BJ (cell line): ENCODE measurements at places on chromosomes 7 and 10.
A peak's percentile ranks its signal among the peaks of the same experiment; 100 is the strongest.

- no peak for DNase-seq
Observed at GRCh38 chr10:90018819-90019218, 317.4 kb downstream of the KIF20B start.

DNA sequence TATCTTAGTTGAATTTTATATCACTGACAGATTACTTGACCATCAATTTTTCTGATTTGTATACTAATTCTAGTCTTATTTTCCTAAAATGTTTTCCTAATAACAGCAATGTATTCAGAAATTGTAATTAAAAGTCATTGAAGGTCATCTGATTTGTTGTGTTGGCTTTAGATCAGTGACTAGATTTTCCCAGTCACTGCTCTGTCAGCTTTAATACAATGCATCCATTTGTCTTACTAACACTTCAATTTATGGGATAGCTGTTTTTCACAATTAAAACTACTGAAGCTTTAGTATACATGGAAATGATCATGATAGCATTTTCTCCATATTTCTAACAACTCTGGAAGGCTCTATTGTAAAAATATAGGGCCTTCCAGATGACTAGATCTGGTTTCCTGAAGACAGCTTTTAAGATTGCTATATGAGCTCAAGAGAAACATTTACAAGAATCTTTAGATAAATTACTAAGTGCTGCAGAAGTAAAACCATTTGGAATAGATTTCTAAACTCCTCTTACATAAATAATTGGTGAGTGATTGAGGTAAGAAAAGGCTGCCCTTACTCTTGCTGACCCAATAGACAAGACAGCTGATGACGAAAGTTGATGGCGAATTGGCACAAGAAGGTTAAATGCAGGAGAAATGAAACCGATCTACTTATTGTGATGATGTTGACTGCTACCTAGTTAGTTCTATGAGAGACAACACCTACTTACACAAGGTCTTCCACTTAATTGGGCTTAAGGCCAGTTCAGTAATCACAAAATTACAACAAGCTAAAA is 74.1 kb downstream of the LRRTM3 start:
- DNase-seq = no peak

DNA sequence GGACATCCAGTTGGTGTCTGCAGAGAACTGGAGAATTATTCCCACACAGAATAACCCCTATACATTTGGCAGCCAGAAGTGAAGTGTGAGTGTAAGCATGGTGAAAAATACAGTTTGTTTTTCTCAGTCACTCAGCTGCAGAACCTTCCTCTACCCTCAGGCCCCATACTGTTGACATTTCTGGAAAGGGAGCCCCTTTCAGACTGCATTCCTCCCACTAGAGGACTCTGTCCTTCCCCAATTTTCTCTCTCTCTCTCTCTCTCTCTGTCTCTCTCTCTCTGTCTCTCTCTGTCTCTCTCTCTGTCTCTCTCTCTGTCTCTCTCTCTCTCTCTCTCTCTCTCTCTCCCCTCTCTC is 86.8 kb upstream of the STEAP1B start:
- no peak for DNase-seq

- DNase-seq = peak; percentile 63
Observed at GRCh38 chr10:104255311-104255981, 754 bp downstream of the GSTO1 start.

DNA sequence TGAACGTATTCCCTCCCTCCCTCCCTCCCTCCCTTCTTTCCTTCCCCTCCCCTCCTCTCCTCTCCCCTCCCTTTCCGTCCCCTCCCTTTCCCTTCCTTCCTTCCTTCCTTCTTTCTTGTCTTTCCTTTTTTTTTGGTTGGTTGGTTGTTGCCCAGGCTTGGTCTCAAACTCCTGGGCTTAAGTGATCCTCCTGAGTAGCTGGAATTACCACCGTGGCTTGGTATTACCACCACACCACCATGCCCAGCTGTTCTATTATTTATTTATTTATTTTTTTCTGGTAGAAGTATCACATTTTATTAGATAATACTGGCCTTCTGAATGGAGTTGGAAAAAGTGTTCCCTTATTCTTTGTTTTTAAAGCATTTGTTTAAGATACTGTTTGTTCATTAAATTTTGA is 95.9 kb downstream of the PHF14 start:
- DNase-seq = no peak

GRCh38 chr7:151251328-151251688 is 2.8 kb upstream of the SMARCD3 start:
- DNase-seq = no peak

- no peak for DNase-seq
Observed at GRCh38 chr7:37424995-37425394, 23.7 kb downstream of the ELMO1 start.

DNA sequence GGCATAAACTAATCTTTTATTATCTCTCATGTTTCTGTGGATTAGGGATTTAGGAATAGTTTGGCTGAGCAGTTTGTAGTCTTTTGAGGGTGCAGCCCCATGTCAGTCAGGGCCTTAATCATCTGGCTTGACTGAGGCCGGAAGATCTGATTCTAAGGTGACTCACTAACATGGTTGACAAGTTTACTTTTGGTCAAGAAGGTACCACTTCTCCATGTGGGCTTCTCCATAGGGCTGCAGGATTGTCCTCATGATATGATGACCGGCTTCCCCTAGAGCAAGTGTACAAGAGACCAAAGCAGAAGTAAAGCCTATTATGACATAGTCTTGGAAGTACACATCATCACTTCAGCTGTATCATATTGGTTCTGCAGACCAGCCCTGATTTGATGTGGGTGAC is 45.9 kb upstream of the OIT3 start:
- DNase-seq = no peak

GRCh38 chr7:92333866-92334265 is 88.1 kb downstream of the ANKIB1 start:
- DNase-seq = no peak

DNA sequence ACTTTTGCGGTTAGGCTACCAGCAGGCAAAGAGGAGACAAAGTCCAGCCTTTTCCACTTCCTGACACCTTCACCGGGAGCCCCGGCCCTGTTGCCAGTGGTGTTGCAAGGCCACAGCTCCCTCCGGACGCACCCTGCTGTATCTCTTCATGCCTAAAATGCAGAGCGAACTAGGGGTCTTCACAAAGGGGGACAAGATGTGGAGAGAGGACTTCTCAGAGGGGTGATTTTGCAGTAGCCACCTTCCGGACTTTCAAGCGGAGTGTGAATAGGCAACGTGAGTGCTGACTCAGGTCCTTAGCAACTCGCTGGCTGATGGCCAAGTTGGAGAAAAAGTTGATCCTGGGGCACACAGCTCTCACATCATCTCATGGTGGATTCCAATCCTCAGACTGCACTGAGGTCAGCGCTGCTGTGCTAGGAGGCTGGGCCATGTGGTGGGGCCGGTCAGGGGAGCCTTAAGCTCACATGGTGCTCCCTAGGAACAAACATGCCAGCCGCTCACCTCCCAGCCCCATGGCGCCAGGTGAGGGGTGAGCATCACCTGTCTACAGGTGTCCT is 166.3 kb downstream of the LCOR start:
- no peak for DNase-seq

GRCh38 chr7:98213296-98213887 is 2.2 kb downstream of the BHLHA15 start:
- no peak for DNase-seq

DNA sequence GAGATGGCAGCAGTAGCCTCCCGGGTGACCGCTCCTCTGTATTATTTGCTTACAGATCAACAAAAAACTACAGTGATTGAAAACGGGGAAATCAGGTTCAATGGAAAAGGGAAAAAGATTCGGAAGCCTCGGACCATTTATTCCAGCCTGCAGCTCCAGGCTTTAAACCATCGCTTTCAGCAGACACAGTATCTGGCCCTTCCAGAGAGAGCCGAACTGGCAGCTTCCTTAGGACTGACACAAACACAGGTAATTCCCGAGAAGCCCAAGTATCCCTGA is 2.2 kb downstream of the DLX6 start:
- no peak for DNase-seq

GRCh38 chr10:70782746-70783680 is 2.2 kb downstream of the TBATA start:
- DNase-seq = no peak

GRCh38 chr10:72552857-72553256 is 73.0 kb downstream of the MICU1 start:
- DNase-seq = peak; percentile 88
